ENCODE measurements at places on chromosomes 1 and 21.
A peak's percentile ranks its signal among the peaks of the same experiment; 100 is the strongest.

- no peak for ATAC-seq
Observed at GRCh38 chr1:246199086-246199645, 307.9 kb downstream of the SMYD3 start.

DNA sequence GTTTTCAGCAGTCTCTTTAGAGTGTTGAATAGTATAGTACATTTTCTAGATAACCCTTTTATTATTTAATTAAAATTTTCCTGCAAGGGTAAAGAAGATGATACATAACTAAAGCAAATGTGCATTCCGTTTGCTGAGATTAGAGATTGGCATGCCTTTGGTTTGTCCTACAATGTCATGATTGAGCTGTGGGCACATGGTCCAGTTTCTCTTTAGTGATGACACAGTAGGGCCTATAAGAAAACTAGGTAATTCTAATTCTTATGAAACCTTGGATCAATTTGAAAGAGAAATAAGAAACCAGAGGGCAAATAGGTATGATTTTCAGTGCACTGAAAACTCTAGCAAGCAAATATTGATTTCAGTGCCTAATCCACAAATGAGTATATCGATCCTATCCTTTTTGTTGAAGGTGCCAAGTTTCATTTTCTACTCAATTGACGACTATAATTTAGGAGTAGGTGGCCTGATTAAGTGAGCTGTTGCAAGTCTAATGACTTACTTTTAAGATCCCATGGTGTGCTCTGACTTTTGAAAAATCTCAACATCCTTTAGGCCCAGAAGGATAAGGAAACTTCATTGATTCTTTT, 128.0 kb upstream of the KCNK1 start:
- no peak for ATAC-seq

DNA sequence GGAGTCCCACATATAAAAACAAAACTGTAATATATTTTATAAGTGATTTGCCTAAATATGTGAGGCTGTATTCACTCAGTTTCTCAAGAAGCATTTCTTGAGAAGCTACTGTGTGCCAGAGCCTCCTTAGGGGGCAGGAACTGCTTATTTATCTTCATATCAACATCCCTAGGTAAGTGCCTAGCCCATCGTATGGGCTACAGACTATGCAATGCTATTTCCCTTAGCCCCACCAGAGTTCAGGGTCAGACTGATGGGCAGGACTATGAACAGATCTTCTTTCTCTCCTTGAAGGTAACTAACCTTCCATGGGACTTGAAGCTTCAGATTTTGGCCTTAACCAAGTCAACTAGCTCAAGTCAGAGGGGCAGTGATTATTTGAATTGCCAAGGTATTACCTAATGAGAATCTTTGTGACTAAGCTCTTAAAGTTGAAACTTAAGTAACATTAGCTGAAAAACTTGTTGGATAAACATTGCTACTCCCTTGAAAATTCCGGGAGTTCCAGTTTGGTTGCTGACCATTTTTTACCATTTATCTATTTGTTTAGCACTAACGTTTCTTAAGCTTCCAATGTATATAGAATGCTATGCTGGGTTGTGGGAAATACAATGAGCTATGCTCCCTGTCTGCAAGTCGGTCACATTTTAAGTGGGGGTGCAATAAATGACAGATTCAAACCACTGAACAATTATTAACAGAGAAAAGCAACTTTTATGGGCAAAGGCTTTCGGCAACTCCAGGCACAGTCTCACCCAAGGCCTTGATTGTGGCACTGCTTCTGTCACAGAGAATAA, 85.2 kb downstream of the GPR88 start:
- no peak for ATAC-seq

GRCh38 chr1:212623603-212624002, 15.0 kb downstream of the ATF3 start:
- ATAC-seq, result no peak

GRCh38 chr21:28899744-28900143, 92.9 kb downstream of the LTN1 start:
- ATAC-seq, result peak; percentile 46

GRCh38 chr1:41742219-41742618, 176.5 kb downstream of the HIVEP3 start:
- no peak for ATAC-seq

GRCh38 chr1:221241157-221241556, 361.9 kb downstream of the HLX start:
- no peak for ATAC-seq

DNA sequence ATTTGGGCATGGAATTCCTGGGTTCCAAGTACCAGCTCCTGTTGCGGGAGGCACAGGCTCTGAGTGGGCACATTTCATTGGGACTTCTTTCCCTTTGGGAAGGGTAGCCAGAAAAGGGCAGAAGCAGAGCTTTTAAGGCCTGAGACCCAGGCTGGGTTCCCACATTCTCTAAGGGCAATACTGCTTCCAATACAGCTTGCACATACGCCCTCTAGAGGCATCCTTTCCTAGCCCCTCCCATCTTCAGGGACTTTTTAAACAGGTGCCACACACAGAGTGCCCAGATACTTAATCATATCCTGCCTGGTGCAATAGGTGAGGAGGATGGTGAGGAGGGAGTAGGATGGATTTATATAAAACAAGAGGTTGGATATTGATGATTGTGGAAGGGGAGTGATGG, 5.7 kb downstream of the GPR88 start:
- ATAC-seq, result peak; percentile 71

- peak; percentile 100 for ATAC-seq
Observed at GRCh38 chr1:217482356-217483102, 148.4 kb downstream of the GPATCH2 start.

DNA sequence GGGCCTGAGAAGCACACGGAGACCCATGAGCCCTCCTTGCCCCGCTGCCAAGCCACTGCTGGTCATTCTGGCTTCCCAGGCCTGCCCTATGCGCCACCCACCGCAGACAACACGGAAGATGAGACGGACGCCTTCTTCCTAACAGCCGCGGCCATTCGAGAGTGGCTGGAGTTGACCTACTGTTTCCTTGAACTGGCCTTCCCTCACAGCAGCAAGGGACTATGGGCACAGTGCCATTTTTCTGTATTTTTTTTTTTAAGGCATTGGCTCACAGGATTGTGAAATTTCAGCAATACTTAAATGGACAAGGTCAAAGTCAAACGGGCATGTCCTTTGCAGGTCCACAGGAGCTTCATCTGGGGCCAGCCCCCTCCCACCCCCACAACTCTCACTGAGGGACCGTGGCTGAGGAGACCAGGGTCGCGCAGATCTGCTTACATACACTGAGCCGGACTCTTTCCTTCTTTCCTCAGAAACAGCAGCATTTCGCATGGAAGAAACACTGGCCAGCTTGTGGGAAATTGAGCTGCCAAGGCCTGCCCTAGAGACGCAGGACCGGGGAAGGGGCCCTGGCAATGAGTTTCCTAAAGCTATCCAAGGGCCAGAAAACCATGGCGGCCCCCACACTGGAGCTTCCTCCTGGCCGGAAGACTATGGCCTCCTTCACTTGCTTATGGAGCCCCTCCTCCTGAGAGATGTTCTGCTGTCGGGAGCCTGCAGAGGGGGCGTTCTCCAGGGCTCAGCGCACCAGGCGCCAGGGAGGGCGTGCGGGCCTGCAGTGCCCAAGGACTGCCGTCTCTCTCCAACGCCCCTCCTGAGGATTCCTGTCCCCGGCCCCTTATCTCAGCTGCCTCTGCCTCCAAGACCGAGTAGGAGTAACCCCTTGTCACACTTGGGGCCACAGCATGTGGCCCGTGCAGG, 98.9 kb downstream of the PGBD5 start:
- ATAC-seq, result no peak

- no peak for ATAC-seq
Observed at GRCh38 chr1:2528966-2529783, 888 bp downstream of the HES5 start.

- peak; percentile 84 for ATAC-seq
Observed at GRCh38 chr1:39115271-39116110, 89.0 kb upstream of the MACF1 start.

GRCh38 chr21:43957128-43957571, 55.0 kb upstream of the TRAPPC10 start:
- ATAC-seq, result no peak
